ENCODE measurements at places on chromosomes 11 and 22. TPM values are rescaled to one million over a fixed set of nuclear protein-coding genes. Genes with fewer than 3 reads are reported as not detected.

GRCh38 chr11:119583585-119583984, 145.4 kb downstream of the NECTIN1 start:
- H3K27ac ChIP-seq: no peak overlapping the region
- peaks cover 4% of the 10 kb centered on the region for H3K4me1 ChIP-seq
- no peaks in the 10 kb centered on the region for H3K36me3 ChIP-seq
- peaks cover 14% of the 10 kb centered on the region for H3K27me3 ChIP-seq
- no peak overlapping the region for H3K4me3 ChIP-seq

- H3K27ac ChIP-seq: no peak overlapping the region
- H3K27me3 ChIP-seq: no peaks in the 10 kb centered on the region
- no peaks in the 10 kb centered on the region for H3K36me3 ChIP-seq
- H3K4me1 ChIP-seq: peaks cover 4% of the 10 kb centered on the region
- H3K4me3 ChIP-seq: no peak overlapping the region
- DNase-seq: no peak
These were observed 55.7 kb upstream of the ALX4 start for GRCh38 chr11:44365616-44366015.

- H3K27ac ChIP-seq: no peak overlapping the region
- DNase-seq: no peak
- H3K36me3 ChIP-seq: no peaks in the 10 kb centered on the region
- H3K27me3 ChIP-seq: peaks cover 1% of the 10 kb centered on the region
- no peak overlapping the region for H3K4me3 ChIP-seq
These were observed 49.9 kb downstream of the SIK2 start for GRCh38 chr11:111652184-111652583.

DNA sequence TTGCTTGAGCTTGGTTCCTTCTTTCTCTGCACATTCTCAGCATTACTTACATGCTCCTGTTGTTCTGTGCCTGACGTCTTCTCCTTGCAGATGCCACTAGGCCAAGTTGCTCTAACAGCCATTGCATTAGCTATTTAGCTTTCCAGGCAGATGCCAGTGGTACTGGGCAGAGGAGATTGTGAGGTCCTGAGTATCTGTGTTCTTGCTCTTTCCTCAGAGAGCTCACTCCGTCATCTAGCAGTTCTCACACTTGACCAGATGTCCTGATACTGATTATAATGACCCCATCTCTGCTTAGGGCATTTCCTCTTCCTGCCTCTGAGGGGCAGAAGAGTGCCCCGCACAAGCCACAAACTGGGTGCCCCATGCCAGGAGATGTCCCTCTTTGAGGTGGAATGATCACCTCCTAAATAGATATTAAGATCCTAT, 30.7 kb downstream of the ARHGAP1 start:
- no peak overlapping the region for H3K27ac ChIP-seq
- DNase-seq: no peak
- H3K27me3 ChIP-seq: no peaks in the 10 kb centered on the region
- H3K4me1 ChIP-seq: peaks cover 11% of the 10 kb centered on the region
- peaks cover 14% of the 10 kb centered on the region for H3K36me3 ChIP-seq

DNA sequence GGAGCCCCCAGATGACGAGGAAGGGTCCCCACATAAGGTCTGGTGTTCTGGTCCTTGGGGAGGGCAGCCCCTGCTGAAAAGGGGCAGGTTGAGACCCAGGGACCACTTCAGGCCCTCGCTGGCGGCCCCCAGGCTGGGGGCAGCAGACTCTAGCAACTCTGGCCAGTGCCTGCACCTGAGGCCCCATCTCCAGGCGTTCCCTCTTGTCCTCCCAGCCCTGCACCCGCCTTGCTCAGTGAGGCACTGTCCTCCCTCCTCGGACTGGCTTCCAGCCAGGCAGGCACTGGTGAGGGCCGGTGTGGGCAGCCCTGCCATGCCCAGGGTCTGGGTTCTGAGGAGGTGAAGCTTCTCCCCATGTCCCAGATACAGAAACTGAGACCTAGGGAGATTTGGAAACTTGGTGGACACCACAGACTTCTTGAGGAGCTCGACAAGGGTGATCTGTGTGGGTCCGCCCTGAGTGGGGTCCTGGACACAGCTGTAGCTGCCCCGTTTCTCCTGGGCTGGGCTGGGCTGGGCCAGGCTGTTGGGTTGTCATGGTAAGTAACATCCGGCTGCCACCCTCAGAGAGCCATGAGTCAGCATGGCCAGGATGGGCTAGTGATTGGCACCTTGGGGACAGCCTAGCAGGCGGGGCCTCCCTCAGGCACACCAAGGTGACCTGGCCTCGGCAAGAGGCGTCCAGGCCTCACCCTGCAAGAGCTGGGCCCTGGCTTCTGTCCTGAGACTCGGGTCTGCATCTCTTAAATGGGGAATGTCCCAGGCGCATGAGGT, 11.1 kb upstream of the PHLDA2 start:
- H3K4me1 ChIP-seq: peaks cover 14% of the 10 kb centered on the region
- no peak for DNase-seq
- H3K27ac ChIP-seq: no peak overlapping the region
- H3K4me3 ChIP-seq: no peak overlapping the region

- H3K4me3 ChIP-seq: no peak overlapping the region
- DNase-seq: peak; percentile 22
- no peak overlapping the region for H3K27ac ChIP-seq
- H3K36me3 ChIP-seq: no peaks in the 10 kb centered on the region
- H3K4me1 ChIP-seq: no peaks in the 10 kb centered on the region
These were observed 34.7 kb downstream of the ADAMTS15 start for GRCh38 chr11:130483124-130483523.

GRCh38 chr11:73466643-73467042, 90.4 kb downstream of the RELT start:
- H3K4me1 ChIP-seq: no peaks in the 10 kb centered on the region
- no peak overlapping the region for H3K27ac ChIP-seq
- no peak for DNase-seq
- no peaks in the 10 kb centered on the region for H3K27me3 ChIP-seq

DNA sequence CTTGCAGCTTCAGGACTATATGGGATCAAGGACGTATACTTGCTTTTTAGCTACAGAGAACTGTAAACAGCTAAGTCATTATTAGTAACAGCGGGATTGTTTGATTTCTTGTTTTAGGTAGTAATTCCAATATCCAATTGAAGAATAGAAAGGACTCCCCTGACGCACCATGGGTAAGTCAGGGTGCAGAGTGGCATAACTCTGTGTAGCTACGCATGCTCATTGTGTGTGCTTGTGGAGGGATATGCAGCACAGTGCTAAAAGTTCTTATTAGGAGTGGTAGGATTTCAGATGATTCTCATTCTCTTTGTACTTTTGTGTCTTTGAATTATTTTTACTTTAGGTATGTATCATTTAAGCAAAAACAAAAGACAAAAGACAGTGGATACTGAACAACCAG, 7.7 kb upstream of the PEX26 start:
- no peaks in the 10 kb centered on the region for H3K36me3 ChIP-seq
- H3K27ac ChIP-seq: no peak overlapping the region
- DNase-seq: no peak
- no peaks in the 10 kb centered on the region for H3K4me1 ChIP-seq

DNA sequence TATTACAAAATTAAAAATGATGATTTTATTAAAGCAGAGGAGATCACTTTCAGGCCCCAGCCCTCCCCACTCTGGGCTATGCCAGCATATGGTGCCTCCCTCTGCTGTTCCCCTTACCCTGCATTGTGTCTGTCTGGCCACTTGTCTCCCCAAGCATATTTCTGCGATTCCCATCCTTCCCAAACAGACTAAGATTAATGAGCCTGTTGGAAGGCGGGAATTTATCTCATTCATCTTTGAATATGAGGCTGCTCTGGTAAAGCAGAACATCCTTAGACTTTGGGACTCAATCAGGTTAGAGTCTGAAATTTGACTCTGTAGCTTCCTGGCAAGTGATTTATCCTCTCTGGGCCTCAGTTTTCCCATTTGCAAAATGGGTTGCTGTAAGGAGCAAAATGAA, 25.7 kb downstream of the AMPD3 start:
- H3K27ac ChIP-seq: no peak overlapping the region
- H3K4me1 ChIP-seq: no peaks in the 10 kb centered on the region
- DNase-seq: no peak
- no peaks in the 10 kb centered on the region for H3K27me3 ChIP-seq
- H3K36me3 ChIP-seq: no peaks in the 10 kb centered on the region
- H3K4me3 ChIP-seq: no peak overlapping the region

DNA sequence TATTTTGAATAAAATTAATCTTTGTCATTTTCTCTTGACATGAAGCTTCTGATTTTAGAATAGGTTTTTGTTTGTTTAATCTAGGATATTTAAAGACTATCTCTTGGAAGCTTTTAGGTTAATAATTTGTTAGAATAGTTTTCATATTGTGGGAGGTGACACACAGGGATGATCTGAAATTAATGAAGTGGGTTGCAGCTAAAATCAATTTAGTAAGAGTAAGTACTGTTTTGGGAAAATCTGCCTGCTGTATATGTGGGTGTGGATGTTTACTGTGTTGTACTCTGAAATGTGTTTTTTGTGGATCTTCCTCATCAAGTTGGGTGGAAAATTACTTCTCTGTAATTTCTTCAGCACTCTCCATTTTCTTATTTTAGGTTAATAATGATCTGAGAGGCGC, 67.3 kb downstream of the BID start:
- no peaks in the 10 kb centered on the region for H3K27me3 ChIP-seq
- DNase-seq: no peak
- no peaks in the 10 kb centered on the region for H3K4me1 ChIP-seq

- H3K4me3 ChIP-seq: no peak overlapping the region
- no peak overlapping the region for H3K27ac ChIP-seq
- no peak for DNase-seq
- no peaks in the 10 kb centered on the region for H3K4me1 ChIP-seq
- no peaks in the 10 kb centered on the region for H3K27me3 ChIP-seq
These were observed 12.5 kb downstream of the HSD17B12 start for GRCh38 chr11:43693069-43693468.

DNA sequence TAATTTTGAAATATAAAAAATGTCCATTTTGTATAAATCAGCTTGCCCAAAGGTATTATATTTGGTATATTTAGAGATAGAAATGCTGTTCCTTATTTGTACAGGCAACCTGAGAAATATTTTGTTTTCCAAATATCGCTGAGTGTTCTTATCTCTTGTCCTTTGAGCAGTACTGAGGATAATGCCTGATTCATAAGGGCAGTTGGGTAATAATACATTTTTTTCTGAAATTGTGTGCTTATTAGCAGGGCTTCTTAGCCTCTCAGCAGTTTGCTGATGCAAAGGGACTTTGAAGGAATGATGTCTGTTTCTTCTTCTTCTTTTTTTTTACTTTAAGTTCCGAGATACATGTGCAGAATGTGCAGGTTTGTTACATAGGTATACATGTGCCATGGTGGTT, 69.1 kb downstream of the LDLRAD3 start:
- H3K27ac ChIP-seq: no peak overlapping the region
- DNase-seq: no peak
- no peaks in the 10 kb centered on the region for H3K27me3 ChIP-seq
- peaks cover 5% of the 10 kb centered on the region for H3K4me1 ChIP-seq
- H3K4me3 ChIP-seq: no peak overlapping the region

DNA sequence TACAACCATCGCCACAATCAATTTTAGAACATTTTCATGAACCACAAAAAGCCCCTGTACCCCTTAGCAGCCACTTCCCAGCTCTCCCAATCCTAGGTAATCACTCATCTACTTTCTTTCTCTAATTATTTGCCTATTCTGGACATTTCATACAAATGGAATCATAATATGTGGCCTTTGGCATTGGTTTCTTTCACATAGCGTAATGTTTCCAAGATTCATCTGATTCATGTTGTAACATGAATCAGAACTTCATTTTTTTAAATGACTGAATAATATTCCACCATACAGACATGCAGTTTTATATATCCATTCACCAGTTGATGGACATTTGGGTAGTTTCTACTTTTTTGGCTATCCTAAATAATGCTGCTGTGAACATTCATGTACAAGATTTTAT, 56.2 kb upstream of the RCN1 start:
- no peaks in the 10 kb centered on the region for H3K4me1 ChIP-seq
- DNase-seq: no peak
- H3K27ac ChIP-seq: no peak overlapping the region
- H3K4me3 ChIP-seq: no peak overlapping the region
- H3K36me3 ChIP-seq: no peaks in the 10 kb centered on the region

- no peaks in the 10 kb centered on the region for H3K36me3 ChIP-seq
- peak overlapping the region; percentile 13 for H3K4me3 ChIP-seq
- no peak for DNase-seq
- no peak overlapping the region for H3K27ac ChIP-seq
- H3K4me1 ChIP-seq: peaks cover 28% of the 10 kb centered on the region
These were observed 6.2 kb upstream of the ALX4 start for GRCh38 chr11:44315947-44316658.

GRCh38 chr22:19797086-19798002, 36.8 kb downstream of the TBX1 start:
- no peak for DNase-seq
- no peaks in the 10 kb centered on the region for H3K27me3 ChIP-seq
- no peak overlapping the region for H3K4me3 ChIP-seq
- no peak overlapping the region for H3K27ac ChIP-seq
- no peaks in the 10 kb centered on the region for H3K36me3 ChIP-seq

GRCh38 chr11:565921-566509, 5.2 kb downstream of the RASSF7 start:
- H3K27me3 ChIP-seq: no peaks in the 10 kb centered on the region
- H3K4me1 ChIP-seq: peaks cover 7% of the 10 kb centered on the region
- DNase-seq: no peak
- 0 out of 2 replicates have a peak overlapping the region, but pooled peaks have one; percentile 9 for H3K27ac ChIP-seq

DNA sequence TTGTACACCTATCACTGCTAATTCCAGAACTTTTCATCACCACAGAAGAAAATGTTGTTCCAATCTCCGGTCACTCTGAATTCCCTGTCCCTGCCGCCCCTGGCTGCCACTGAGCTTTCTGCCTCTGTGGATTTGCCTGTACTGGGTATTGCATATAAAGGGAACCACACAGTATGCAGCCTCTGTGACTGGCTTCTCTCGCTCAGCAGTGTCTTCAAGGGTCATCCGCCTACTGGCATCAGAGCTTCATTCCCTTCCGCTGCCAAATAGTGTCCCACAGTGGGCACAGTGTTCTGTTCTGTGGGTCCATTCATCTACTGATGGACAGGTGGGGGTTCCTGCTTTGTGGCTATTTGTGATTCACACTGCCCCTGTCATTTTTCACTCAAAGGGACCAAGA, 5.3 kb downstream of the DHCR7 start:
- no peak for DNase-seq
- H3K4me1 ChIP-seq: no peaks in the 10 kb centered on the region
- no peaks in the 10 kb centered on the region for H3K27me3 ChIP-seq
- H3K4me3 ChIP-seq: no peak overlapping the region
- H3K36me3 ChIP-seq: peaks cover 51% of the 10 kb centered on the region

DNA sequence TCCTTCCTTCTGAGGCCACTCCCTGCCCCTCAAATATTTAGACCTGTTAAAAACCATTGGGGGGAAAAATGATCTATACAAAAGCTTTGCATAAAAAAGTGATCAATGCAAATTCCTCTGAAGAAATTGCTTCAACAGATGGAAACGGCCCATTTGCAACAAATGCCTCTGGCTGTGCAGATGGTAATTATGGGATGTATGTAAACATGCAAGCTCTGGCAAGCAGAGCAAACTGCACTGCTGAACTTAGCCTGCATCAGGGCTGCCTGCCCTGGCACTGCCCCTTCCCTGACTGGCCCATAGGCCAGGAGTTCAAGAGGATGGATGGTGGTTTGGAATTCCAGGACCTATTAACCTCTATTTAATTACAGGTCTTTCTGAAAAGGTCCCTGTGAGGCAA, 388.7 kb downstream of the MIAT start:
- H3K36me3 ChIP-seq: no peaks in the 10 kb centered on the region
- H3K4me1 ChIP-seq: no peaks in the 10 kb centered on the region
- no peak overlapping the region for H3K27ac ChIP-seq
- no peaks in the 10 kb centered on the region for H3K27me3 ChIP-seq
- DNase-seq: no peak

The CLTCL1 gene
- 12.4 TPM for total RNA-seq

The PTPRCAP gene
- total RNA-seq: 1.4 TPM

The SERPING1 gene
- total RNA-seq: 50.9 TPM

The MRGPRX3 gene
- total RNA-seq: not detected

The PCSK7 gene
- total RNA-seq: 38.5 TPM

The THOC5 gene
- 61.5 TPM for total RNA-seq

The ACR gene
- not detected for total RNA-seq

The SLC6A5 gene
- not detected for total RNA-seq

The GGTLC2 gene
- total RNA-seq: not detected

The OR5P2 gene
- not detected for total RNA-seq

All from H1 (cell line).